ENCODE measurements at places on chromosomes 16 and 17. TPM values are rescaled to one million over a fixed set of nuclear protein-coding genes. Genes with fewer than 3 reads are reported as not detected.

MRPS23 gene
- 42.1 TPM for total RNA-seq

FHOD1 gene
- total RNA-seq: 28.2 TPM

BHLHA9 gene
- total RNA-seq: not detected

SLC47A1 gene
- total RNA-seq: 5.5 TPM

DNA sequence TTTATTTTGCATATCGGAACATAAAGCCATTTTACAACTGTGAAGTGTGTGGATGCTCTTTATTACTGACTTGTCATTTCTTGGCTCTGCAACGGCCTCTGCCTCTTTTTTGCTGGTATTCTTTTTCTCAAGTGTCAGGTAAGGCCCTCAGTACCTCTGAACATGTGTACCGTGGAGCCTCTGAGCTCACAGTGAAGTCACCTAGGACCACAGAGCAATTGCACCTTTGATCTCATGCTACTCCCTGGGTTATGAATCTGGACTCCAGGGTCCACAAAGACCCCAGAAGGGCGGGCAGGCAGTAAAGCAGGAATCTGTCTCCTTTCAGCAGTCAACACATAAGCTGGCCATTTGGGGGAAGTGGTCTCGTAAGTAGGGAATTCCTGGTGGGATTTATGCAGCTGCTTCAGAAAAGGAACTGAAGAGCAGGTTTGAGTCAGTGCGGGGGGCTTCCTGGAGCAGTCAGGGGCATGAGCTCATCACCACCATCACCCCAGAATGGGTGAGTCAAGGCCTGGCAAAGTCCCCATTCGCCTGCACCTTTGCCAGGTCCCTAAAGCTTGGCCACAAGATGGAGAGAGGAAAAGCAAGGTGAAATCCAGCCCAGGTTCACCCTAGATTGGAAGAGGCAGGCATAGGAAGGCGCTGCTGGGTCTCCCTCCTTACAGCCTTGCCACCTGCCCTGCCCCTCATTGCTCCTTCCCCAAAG lies 33.0 kb downstream of the TBX4 start:
- DNase-seq: peak; percentile 31

- no peak for DNase-seq
Observed at GRCh38 chr17:37322826-37323561, 52.8 kb upstream of the C17orf78 start.

GRCh38 chr17:45812102-45812501 lies 28.0 kb downstream of the CRHR1 start:
- DNase-seq: no peak

GRCh38 chr17:6350806-6351205 lies 84.1 kb downstream of the AIPL1 start:
- DNase-seq: no peak

DNA sequence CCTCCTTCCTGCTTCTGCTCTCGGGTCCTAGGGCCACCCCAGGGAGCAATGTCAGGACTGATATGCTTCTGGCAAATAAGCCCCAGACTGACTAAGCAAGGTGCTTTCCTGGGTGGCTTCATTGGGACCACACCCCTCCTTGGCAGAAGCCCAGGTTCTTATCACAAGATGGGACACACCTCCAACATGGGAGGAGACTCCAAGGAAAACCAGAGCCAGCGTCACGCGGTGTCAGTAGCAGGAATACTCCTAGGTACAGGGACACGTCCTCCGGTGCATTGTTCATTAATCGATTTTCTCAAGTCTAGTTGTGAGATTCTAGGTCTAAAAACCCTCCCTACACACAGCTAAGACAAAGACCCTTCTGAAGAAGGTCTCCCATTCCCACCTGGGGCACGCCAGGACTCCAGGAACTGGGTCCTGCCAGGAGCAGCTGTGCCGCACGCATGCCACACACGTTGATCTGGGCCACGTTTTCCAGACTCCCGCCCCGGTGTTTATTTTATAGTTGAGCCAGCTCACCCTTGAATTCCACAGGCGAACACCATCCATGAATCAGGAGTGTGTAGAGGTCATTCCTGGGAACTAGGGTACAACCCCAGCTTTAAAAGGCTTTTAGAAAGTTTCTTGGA lies 30.8 kb downstream of the FA2H start:
- no peak for DNase-seq
